ENCODE measurements at places on chromosomes 2 and 18.
A peak's percentile ranks its signal among the peaks of the same experiment; 100 is the strongest.

- no peak for DNase-seq
Measured at GRCh38 chr18:49666045-49666775, 104.4 kb downstream of the LIPG start.

DNA sequence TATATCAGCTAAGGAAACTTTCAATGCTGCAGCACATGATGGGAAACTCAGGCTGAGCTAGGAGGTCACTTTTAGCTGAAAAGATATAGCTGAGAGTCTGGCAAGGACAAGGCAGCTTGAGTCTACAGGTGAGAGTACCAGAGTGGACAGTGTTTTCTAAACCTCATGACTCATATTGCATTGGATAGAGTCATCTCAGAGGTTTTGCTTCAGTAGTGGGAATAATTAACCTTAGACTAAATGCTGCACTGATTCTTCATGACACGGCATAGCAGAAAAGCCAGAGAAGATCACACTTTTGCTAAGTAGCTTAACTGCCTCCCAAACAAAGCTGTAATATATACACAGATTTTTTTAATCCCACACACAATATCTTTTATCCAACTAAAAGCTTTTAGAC is 865.0 kb upstream of the CDH2 start:
- no peak for DNase-seq

DNA sequence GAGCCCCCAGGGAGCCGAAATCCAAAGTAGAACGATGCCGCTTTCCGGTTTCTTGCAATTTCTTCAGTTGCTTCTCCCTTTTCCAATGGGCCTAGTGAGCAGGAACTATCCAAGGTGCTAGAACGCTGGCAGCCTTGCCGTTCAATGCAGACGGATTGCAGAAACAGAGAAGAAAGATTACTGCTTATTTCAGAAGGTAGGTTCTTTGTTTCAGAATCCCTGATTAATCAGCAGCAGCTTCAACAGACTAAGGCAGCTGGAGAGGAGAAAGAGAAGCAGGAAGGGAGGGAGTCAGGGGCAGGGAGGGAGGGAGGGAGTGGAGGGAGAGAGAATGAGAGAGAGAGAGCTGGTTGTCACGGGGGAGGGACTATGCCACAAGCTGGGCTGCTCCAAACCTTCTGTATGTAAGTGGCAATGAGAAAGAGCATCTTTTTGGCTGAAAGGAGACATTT is 576 bp downstream of the NYAP2 start:
- DNase-seq = peak; percentile 7

GRCh38 chr2:175698061-175698460 is 304.0 kb downstream of the LNPK start:
- DNase-seq = no peak

DNA sequence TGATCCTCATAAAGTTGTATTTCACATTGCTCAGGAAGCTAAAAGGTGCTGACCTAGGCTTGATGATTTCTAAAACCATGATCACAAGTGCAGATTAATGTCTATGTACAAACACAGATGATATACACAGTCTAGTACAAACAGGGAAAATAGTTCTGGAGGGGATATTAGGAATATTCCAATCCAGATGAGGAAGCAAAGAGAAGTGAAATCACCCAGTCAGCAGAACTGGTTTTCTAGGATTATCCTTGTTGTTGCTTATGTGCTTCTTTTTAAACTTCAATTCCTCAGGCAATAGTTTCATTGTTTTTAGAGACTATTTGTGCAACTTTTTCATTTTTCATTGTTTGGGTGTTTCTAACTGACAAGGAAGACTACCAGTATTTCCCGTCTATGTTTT is 4.7 kb downstream of the IL1A start:
- no peak for DNase-seq

DNA sequence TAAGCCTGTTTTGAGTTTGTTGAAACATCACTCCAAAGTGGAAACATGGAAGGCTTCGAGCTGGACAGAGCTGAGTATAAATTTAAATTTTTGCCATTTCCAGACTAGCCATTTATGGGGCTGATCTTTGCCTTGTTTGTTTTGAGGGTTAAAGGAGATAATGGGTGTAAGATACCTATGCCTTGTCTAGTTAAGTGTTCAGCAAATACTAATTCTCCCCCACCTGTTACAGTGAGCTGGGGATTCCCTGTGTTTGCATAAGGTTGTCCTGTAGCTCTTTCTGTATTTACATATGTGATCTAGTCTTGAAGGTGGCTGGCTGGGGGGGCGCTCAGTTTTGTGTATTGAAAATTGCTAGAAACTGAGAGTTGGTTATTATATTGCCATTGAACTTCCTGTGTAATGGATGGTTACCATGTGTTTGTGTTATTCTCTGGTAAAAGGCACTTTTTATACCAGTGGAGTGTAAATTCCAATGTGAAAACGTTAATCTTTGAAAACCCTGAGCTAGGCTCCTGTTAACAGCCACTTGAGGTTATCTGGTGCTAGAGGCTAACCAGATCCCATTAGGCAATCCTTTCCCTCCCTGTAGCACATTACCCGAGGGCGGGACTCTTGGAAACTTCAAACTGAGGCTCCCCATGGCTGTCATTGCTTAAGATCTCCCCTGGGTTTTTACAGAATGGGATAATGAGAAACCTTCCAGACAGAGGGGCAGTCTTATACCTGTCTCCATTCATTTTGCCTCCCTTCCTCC is 26.7 kb downstream of the TANC1 start:
- DNase-seq = no peak

GRCh38 chr2:206984206-206984605 is 44.9 kb downstream of the CPO start:
- no peak for DNase-seq

DNA sequence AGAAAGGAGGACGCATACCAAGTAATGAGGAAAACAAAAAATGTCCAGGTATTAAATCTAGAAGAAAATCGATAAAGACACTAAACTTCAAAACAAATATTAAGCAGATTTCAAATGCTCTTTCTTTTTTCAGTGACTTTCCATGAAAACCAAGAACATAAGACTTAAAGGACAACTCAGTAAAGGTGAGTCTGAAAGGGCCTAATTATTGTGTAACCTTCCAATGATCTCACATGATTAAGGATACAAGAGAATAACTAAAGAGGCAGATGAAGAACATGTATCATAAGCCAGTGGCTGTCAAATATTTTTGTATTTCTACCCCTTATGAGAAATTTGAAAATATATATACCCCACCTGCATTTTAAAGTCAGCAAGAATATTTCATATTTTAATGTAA is 30.7 kb downstream of the MBD2 start:
- no peak for DNase-seq

DNA sequence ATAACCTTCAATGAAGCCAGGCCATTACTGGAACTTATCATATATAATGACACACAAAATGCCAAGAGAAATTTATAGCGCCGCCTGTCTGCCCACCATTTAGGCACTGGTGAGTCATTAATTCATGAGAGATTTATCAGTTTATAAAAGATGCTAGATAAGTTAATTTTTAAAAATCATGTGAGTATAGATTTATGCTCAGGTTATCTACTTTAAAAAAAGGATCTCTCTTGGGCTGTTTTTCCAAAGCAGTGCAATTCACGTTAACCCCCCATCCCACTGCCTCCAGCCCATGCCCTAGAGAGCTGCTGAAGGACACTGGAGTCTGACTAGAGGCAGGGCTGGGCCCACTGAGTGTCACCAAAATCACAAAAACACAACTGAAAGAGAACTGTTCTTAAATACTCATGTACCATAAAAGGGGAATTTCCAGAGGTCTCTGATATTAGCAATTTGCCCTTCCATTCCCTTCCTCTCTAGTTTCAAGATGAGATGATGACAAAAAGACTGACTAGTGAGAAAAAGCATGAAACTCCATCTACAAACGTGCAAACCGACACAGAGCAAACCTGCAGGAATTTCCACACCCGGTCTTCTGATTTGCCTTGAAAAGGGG is 160.8 kb downstream of the BCL2 start:
- no peak for DNase-seq

DNA sequence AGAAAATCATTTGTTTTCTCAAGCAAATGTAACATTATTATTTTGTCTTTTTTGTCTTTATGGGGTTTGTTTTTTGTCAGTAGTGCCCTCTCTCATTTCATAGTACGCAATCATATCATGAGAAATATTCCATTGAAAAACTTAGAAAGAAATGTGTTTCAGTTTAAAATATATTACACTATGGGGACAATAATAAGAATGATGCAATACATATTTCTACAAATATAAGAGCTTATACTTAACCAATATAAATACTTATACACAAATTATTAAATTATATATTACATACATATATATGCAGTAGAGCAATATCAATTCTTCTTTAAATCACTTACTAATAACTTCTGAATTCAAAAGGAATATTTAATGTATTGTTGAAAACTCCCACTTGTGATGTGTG is 13.7 kb downstream of the LRRTM4 start:
- DNase-seq = no peak

DNA sequence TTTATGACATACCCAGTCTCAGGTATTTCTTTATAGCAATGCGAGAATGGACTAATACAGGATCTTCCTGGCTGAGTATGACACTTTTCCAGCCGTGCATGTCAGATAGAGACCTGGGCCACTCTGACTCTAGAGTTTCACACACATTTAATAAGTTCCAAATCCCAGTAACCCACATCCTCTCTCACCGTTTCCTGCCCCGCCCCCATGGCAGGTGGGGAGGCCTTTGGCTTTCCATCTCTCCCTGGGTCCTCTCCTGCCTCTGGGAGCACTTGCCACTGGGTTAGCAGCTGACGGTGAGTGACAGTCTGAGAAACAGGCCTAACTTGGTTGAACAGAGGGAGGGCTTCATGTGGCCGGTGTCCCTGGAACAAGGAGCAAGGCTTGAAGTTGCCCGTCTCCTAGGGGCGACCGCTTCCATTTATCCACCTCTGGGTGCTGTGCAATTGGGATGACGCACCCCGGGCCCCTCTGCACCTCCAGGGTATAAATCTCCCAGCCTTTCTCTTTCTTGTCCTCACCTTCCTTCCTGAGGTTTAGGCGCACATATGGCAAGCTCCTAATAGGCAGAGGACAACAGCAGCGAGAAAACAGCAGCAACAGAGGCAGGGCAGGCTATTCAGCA is 152.7 kb upstream of the HDAC4 start:
- no peak for DNase-seq

Data from globus pallidus (tissue), 1 donor.